ENCODE measurements at places on chromosomes 16 and 17. TPM values are rescaled to one million over a fixed set of nuclear protein-coding genes. Genes with fewer than 3 reads are reported as not detected.

The FBXW10B gene
- polyA plus RNA-seq = 1.4 TPM

The EIF3CL gene
- 98.7 TPM for polyA plus RNA-seq

- no peak for DNase-seq
These were observed 33.3 kb downstream of the RANBP10 start for GRCh38 chr16:67773099-67773498.

GRCh38 chr17:58503866-58504265 is 10.6 kb downstream of the MTMR4 start:
- DNase-seq = no peak

- no peak for DNase-seq
These were observed 358.5 kb upstream of the PMFBP1 start for GRCh38 chr16:72530434-72530833.
